ENCODE measurements at places on chromosomes 1 and 21. TPM values are rescaled to one million over a fixed set of nuclear protein-coding genes. Genes with fewer than 3 reads are reported as not detected.

DNA sequence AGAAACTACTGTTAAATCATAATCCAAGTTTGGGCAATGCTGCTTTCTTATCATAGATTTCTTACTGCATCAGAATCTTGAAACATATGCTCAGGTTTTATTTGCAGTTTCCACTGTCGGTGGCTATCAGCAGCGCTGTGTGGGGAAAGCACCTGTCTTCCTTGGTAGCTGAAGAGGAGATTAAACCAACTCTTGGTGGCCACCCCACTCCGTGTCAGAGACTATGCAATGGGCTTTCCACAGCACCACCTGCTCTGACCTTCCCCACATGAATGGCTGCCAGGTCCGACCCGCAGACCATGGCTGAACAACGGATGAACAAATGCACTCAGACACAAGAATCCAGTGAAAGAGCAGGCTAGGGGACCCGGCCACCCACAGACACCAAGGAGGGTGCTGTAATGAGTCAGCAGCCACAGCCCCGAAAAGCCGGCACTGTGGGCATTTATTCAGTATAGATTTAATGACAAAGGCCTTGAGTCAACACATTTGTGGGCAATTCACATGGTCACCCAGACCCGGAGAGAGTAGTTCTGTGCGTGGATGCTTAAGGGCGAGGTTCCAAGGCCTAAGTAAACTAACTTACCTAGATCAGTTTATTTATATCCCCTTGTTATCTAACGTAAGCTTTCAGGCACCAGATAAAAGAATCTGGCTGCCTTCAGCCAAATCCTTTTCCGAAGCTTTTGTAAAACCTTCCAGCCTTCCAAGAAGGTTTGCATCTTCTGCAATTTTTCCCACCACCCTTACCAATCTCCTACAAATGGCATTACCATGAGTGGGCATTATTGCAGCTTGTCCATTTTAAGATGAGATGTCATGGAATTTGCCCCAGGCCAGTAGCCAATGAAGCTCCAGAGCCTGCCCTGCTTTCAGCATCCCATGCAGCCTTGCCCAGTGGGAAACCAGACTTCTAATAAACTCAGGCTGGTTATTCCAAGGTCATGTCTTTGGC lies 82.7 kb downstream of the HLCS start:
- no peak for DNase-seq

- no peak for DNase-seq
Observed at GRCh38 chr1:180562640-180563025, 3.9 kb downstream of the OVAAL start.

- DNase-seq = peak; percentile 33
Observed at GRCh38 chr1:229781453-229781852, 155.4 kb downstream of the URB2 start.

DNA sequence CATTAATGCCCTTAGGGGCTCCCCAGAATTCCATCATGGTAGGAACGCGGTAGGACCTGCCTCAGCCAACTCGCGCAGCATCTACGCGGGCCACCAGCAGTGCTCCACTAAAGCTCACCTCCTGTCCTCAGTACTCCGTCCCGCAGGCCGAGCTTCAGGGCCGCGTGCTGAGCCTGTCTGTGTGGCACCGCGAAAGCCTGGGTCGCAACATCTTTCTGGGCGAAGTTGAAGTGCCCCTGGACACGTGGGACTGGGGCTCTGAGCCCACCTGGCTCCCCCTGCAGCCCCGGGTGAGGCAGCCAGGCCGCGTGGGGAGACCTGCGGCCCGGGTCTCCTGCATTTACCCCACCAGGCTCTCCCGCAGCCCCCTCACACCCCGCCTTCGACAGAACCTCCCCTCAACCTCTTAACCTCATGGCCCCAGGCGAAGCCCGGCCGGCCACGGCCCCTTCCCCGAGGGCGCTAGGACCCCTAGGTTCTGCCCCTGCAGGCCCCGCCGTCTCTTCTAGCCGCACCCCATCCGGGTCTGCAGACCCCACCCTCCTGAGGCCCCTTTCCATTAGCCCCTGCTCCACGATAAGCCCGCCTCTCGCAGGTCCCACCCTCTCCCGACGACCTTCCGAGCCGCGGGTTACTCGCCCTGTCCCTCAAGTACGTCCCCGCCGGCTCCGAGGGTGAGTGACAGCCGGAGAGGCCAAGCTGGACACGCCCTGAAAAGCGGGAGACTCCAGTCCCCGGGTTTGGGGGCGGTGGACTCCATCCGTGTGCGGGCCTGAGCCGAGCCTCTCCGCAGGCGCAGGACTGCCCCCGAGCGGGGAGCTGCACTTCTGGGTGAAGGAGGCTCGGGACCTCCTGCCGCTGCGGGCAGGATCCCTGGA lies 9.1 kb downstream of the SYTL1 start:
- DNase-seq = no peak

DNA sequence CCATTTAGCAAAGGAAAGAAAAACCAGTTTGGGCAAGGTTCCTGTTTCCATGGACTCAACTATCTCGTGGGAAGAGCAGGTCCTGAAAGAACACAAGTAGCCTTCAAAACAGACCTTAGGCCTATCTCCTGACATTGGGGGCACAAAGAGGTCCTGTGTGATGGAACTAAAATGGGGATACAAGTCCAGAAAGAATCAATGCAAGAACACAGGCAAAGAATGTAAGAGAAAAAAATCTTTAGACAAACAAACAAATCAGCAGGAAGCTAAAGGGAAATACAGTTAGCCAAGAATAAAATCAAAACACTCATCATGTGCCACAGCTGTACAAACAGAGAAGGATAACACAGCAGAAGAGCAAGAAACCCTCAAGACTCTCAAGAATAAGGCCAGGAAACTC lies 28.2 kb downstream of the SLC30A10 start:
- no peak for DNase-seq

GRCh38 chr1:1425753-1426495 lies 4.8 kb upstream of the ANKRD65 start:
- no peak for DNase-seq

GRCh38 chr1:41631971-41632370 lies 147.5 kb upstream of the EDN2 start:
- DNase-seq = no peak

DNA sequence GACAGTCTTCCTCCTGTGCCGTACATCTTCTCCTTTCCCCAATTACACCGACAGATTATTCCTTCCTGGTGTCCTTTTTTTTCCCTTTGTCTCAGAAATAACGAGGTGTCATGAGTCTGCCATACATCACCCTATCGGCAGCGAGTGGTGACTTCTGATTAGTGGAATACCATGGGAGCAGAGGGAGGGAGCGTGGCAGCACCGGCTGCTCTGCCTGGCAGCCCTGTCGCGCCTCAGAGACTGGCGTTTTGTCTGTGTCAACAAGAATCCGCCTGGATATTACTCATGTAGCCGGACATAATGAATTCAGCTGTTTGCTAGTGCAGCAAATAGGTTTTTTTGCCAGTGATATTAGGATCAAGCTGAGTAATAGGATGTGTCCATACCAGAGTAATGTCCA lies 51.8 kb downstream of the UTP25 start:
- DNase-seq = no peak

GRCh38 chr21:39979321-39979720 lies 112.1 kb downstream of the PCP4 start:
- no peak for DNase-seq

GRCh38 chr21:26599261-26599660 lies 26.2 kb upstream of the CYYR1 start:
- DNase-seq = no peak

GRCh38 chr1:169479363-169480066 lies 6.2 kb downstream of the SLC19A2 start:
- no peak for DNase-seq

- no peak for DNase-seq
Observed at GRCh38 chr1:18495635-18496034, 14.9 kb downstream of the KLHDC7A start.

DNA sequence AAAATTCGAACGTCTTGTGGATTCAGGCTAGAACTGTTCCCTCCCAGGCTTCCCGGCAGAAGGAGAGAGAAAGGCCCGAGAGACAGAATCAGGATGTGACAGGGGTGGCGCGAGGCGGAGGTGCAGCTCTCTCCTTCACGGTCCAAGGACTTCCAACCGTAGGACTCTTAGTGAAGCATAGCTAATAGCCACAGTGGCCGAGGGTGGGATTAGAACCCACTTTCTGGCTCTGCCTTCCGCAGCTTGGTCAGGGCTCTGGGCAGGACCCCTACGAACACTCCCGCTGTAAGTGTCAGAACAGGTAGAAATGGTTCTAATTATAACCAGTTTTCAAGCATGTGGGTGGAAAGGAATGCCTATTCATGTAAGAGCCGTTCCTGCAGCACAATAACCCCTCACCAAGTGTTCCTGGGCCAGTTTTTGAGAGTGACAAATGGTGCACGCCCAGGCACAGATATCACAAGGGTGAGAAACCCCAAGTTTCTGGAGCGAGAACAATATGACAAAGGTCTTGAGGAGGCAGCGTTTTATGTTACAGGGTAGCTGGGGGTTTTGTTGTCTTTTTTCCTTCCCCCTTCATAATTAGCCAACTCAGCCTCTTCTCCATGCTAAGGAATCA lies 86.4 kb downstream of the SYF2 start:
- peak; percentile 4 for DNase-seq

DNA sequence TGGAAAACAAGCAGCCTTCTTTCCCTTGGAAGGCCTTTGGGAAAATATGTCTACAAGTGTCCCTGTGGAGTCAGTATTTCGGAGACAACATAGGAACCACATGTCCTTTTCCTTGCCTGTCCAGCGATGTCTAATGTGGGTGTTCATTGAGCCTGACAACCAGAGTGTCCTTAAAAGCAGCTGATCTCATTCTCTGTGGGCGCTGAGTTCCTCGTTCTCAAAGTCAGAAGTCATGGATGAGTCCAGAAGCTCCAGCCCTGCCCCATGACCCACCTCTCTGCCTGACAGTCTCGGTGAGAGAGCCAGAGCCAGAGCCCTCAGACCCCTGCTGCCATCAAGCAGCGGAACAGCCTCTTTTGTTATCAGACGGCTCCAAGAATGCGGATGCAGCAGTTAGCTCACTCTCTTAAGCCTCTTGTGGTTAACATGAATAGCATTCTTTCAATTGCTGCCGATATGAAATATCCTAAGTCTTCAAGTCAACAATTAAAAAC lies 329.2 kb downstream of the TGFB2 start:
- peak; percentile 14 for DNase-seq

GRCh38 chr1:53956308-53957168 lies 10.4 kb downstream of the LRRC42 start:
- no peak for DNase-seq

DNA sequence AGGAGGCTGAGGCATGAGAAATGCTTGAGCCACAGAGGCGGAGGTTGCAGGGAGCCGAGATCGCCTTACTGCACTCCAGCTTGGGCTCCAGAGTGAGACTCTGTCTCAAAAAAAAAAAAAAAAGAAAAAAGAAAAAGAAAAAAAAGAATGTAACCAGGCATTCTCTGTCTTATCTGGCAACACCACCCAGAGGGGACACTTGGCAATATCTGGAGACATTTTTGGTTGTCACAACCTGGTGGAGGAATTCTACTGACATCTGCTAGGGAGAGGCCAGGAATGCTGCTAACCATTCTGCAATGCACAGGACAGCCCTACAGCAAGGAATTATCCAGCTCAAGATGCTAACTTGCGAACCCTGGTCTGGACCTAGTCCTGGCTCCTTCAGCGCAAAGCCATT lies 2.3 kb upstream of the CNR2 start:
- no peak for DNase-seq

DNA sequence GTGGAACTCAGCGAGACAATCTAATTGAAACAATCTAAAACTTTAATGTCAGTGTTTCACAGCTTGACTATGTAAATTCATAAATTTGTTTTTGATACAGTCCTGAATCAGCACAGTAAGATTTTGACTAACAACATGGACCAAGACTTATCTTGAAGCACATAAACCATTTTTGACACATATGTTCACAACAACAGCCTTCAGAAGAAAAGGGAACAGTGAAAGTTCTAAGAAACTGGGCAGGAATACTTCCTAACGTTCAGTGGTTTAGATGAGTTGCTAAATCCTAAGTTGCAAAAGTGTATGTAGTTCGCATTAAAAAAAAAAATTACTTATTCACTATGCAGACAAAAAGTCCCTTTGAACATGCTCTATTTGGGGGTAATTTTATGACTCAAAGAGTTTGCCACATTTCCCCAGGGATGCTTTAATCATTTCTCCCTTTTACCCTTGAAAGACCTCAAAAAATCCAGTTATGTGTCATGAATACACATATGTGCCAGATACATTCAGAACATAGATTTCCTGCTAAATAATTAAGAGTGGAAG lies 120.2 kb downstream of the MRPL39 start:
- no peak for DNase-seq

Gene LDLRAD1
- 1.3 TPM for total RNA-seq

Gene PRAMEF14
- not detected for total RNA-seq

Gene TEDDM1
- not detected for total RNA-seq

Gene MFN2
- total RNA-seq = 71.1 TPM

Gene UBASH3A
- total RNA-seq = 2.0 TPM

Gene FMO5
- 52.9 TPM for total RNA-seq

Gene PLXNA2
- total RNA-seq = 37.4 TPM

Gene RBM11
- total RNA-seq = 0.83 TPM
